ENCODE measurements at places on chromosomes 3 and 15.

GRCh38 chr15:40398413-40398873, 7.2 kb upstream of the IVD start:
- DNase-seq: no peak

- no peak for DNase-seq
Measured at GRCh38 chr3:138032567-138032966, 22.6 kb downstream of the CLDN18 start.

GRCh38 chr3:115857518-115858136, 234.3 kb downstream of the GAP43 start:
- no peak for DNase-seq

- DNase-seq: no peak
Measured at GRCh38 chr15:58182460-58183163, 44.4 kb downstream of the AQP9 start.

- no peak for DNase-seq
Measured at GRCh38 chr3:8987645-8988383, 24.5 kb upstream of the RAD18 start.

- no peak for DNase-seq
Measured at GRCh38 chr3:184846496-184846895, 34.5 kb downstream of the VPS8 start.

DNA sequence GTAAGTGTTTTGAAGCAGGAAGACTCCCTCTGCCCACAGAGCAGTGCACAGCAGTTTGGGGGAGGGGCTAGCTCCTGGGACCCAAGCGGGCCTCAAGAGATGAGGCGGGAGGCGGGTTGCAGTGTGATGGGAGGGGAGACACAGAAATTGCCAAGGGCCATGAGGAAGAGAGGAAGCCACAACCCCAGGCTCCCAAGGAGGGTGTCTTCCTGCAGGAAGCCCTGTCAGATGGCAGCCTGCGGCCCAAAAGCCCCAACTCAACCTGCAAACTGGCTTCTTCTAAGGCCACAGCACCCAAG, 7.3 kb upstream of the ISLR2 start:
- DNase-seq: no peak

DNA sequence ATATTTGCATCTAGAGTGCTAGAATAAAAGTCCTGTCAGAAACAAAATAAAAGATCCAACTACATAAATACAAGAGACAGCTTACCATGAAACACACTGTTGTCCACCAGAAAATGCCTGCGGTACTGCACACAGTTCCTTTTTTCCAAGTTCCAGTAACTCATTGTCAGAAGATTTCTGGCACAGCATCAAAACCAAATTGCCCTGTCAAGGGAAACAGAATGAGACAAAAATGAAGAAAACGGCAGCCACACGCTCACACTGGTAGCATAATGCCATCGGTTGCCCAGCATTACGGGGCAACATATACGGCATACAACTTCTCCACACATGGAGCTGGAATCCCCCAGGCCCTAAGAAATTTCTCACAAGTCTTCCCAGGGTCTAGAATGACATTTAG, 40.8 kb downstream of the PLCH1 start:
- no peak for DNase-seq

GRCh38 chr15:50939911-50940310, 31.4 kb downstream of the AP4E1 start:
- no peak for DNase-seq

DNA sequence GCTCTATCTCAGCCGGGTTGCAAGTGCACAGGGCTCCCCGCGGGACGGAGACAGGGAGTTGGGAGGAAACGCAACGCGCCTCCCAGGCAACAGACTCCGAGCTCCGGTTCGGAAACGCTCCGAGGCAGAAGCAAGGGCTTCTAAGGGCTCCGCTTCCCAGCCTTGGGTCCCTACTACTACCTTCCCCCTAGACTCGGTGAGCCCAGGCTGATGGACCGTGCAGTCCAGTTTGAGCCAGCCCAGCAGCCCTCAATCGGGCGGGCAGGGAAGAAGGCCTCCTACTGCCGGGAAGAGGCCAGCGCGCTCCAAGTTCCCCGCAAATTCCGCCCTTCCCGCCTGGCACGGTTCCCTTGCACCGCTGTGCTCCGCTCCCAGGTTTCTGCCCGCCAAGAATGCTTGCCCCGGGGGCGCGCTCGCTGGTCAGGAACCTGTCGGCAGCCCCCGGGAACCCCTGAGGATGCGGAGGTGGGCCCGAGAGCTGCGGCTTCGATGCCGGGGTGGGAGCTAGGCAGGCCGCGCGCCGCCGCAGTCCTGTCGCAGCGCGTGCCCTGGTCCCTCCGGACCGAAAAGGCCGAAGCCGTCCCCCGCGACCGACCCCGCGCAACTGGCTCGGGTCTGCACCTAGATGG, 728 bp downstream of the TRANK1 start:
- DNase-seq: no peak

GRCh38 chr15:74982183-74982582, 13.2 kb upstream of the SCAMP5 start:
- DNase-seq: no peak

DNA sequence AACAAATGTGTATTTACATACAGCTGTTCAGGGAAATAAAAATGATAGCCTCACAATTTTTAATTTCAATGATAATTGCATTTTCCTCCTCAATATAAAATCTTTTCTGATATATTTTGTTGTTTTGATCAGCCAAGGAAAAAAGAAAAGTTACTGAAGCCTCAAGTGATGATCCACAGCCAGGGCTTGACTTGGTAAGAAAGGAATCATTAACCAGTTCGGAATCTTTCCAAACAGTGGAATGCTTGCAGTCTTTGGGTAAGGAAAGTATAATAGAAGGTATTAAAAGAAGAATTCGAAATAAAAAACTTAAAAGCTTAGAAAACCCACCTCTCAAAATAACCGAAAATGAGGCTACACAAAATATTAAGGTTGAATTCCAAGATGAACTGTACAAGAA, 1.0 kb downstream of the TOPAZ1 start:
- no peak for DNase-seq

GRCh38 chr3:57977818-57978235, 30.4 kb upstream of the FLNB start:
- DNase-seq: no peak

DNA sequence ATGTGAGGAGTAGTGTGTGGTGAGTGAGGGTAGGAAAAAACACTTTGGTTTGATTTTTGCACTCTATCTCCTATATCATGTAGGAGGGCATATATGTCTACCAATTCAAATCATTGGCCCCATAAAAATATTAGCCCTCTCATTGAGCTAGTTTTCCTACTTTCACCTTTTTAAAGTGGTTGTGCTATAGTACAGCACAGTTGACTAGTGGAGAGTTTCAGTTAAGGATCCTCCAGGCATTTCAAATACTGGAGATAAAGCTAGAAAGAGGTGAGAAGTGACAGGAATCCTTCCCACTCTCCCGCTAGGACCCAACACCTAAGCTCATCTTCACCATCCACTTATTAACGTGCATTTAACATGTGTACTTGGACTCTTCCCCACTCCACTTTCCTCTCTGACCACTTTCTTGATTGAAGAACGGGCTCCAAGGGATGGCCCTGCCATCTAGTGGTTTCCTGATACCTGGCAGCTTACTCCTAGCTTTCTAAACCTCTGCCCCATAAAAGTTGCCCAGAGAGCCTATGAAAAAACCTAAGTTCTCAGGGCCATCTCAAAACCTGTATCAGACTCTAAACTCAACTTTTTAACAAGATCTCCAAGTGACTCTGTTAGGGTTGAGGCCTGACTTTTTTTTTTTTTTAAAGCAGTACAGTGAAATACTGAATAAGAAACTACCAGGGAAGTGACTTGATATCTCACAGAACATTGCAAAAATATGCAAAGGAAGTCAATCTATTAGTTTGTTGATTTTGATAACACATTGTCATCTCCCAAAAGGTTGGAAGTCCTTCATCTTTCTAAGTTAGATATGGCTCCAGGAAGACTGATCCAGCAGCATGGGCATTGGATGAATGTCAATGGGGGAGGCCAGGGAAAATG, 17.9 kb downstream of the IL12A start:
- DNase-seq: no peak

DNA sequence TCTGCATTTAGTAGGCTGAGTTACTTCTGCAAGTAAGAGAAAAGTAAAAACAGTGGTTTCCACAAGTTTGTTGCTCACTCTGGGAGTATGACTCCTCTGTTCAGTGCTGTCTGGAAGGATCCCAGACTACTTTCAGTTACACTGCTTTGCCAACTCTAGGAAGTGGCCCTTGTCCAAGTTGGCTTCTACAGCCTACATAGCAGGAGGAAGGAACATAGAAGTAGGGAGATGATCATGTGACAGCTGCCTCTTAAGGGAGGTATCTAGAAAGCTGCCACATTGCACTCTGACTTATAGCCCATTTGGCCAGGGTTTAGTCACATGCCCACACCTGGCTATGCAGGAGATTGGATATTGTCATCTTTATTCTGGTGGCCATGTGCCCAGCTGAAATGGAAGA, 298.1 kb downstream of the NSUN3 start:
- DNase-seq: no peak

DNA sequence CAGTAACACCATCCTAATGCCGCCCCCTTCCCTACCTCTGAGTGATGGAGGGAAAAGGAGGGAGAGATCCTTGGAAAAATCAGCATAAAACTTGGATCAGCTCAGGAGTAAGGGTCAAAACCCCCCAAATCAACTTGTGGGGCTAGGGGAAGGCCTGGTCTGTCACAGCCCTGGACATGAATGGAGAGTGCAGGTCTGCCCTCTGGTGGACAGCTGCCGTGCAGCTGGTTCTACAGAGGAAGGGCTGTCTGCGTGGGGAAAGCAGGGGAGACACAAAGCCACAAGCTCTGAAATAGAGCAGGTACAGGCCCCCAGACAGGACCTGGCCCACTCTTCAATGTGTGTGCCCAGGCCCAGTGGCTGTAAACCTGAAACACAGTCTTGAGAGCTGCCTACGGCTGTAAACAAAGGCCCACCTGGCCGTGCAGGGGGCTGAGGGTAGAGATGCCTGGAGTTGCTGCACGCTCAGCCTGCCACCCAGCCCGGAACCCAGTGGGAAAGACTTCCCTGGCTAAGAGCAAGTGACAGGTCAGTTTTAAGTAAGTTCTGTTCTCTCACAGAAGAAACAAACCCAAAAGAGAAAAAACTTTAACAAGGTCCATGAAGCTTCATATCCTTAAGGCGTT, 16.4 kb downstream of the CLK3 start:
- DNase-seq: no peak

- DNase-seq: no peak
Measured at GRCh38 chr15:56640549-56640948, 92.8 kb downstream of the ZNF280D start.

- no peak for DNase-seq
Measured at GRCh38 chr3:116306720-116307119, 138.6 kb downstream of the LSAMP start.

DNA sequence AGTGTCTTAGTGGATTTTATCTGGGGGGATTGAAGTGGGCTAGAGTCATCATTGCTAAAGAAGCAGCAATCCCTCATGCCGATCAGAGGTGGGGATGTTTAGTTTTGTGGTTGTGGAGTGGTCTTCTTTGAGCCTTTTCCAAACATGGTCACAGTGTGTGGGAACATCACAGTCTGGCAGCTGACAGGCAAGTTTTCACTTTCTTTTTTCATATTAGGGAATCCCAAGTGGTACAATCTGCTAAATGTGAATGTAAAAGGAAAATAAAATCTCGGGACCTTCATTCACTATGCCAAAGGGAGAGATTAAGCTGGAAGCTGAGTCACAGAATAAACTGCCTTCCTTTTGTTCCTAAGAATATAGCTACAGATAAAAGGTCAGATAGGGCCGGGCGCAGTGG, 10.4 kb upstream of the CX3CR1 start:
- no peak for DNase-seq

GRCh38 chr3:124907957-124908356, 20.8 kb upstream of the ITGB5 start:
- DNase-seq: no peak

- DNase-seq: no peak
Measured at GRCh38 chr3:61381745-61382392, 130.6 kb upstream of the FHIT start.

GRCh38 chr15:95574053-95574452, 756.4 kb upstream of the NR2F2 start:
- no peak for DNase-seq
